ENCODE measurements at places on chromosomes 12 and 14. TPM values are rescaled to one million over a fixed set of nuclear protein-coding genes. Genes with fewer than 3 reads are reported as not detected.

DNA sequence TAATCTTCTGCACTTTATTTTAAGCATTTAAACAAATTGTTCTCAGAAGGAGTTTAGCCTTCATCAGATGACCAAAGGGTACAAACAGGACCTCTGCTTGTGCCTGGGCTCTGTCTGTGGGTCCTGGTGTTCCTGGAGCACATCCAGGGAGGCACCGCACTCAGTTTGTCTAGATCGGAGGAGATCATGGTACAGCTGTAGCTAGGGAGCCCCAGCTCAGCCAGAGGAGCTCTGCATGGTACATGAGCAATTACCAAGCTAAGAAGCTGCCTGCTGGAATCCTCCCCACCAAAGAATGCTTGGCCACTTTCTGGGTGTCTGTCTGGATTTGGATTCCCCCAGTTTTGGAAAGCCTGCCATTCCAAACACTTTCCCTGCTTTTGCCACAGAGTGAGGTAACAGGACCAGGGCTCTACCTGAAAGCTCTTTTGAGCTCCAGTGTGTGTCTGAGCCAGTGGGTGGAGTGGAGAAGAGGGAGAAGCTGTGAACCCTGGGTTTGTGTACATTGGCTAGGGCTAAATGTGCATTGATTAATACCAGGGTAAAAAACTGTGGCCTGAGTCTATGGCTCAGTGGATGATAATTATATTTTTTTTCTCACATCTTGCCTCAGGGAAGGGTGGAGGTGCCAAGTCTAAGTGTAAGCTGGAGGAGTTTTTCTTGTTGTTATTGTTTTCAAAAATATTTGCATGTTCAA, 163.7 kb upstream of the IGF1 start:
- no peak overlapping the region for H3K27ac ChIP-seq
- H3K4me3 ChIP-seq = no peak overlapping the region
- DNase-seq = no peak
- no peaks in the 10 kb centered on the region for H3K4me1 ChIP-seq

DNA sequence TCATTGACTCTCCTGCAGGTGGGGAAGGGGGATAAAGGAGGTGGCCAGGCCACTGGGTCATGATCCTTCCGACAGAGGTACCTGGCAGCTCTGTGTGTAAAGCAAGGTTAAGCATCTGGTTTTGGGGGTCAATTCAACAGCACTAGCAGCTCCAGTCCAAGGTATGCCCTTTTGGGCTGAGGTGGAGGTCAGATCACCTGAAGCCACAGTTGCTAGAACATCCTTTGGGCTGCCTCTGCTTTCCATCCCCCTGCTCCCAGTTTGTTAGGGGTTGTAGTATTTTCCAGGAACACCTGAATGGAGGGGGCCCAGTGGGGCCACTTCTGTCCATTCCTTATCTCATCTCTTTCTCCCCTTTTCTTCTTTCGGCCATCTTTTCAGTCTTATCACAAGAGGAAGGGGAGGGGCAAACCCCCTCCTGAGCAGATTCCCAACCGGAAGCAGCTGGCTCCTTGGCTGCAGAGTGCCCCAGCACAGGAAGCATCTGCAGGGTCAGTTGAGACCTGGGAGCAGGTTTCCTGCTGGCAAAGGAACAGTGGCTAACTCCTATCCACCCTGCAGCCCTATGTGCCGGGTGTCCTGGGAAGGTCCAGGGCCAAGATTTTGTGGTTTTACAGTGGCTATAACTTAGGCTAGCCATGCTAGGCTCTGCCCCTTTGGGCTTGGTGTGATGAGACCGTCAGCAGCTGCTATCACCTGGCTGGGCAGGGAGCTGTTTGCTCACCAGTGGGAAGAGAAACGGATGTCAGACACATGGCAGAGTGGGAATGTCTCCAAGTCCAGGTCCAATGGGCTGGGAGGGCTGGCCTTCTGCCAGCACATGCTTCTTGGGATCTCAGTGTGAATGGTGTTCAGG, 40.2 kb downstream of the SH2B3 start:
- peaks cover 36% of the 10 kb centered on the region for H3K36me3 ChIP-seq
- DNase-seq = peak; percentile 9
- no peaks in the 10 kb centered on the region for H3K27me3 ChIP-seq
- no peak overlapping the region for H3K4me3 ChIP-seq
- peak overlapping the region; percentile 58 for H3K27ac ChIP-seq

MPHOSPH9 gene
- total RNA-seq = 40.9 TPM

RSRC2 gene
- 131 TPM for total RNA-seq

GRCh38 chr12:27610374-27610773, 85.9 kb upstream of the REP15 start:
- no peak for DNase-seq
- H3K27ac ChIP-seq = peak overlapping the region; percentile 82
- peaks cover 4% of the 10 kb centered on the region for H3K36me3 ChIP-seq
- H3K4me1 ChIP-seq = peaks cover 76% of the 10 kb centered on the region

GRCh38 chr12:72453550-72453949, 181.4 kb downstream of the TRHDE start:
- H3K4me3 ChIP-seq = no peak overlapping the region
- peaks cover 6% of the 10 kb centered on the region for H3K36me3 ChIP-seq
- no peak for DNase-seq
- H3K4me1 ChIP-seq = no peaks in the 10 kb centered on the region
- H3K27me3 ChIP-seq = no peaks in the 10 kb centered on the region

- no peak for DNase-seq
- H3K4me3 ChIP-seq = no peak overlapping the region
- peaks cover 32% of the 10 kb centered on the region for H3K4me1 ChIP-seq
- peaks cover 2% of the 10 kb centered on the region for H3K36me3 ChIP-seq
Measured at GRCh38 chr14:69708049-69708448, 58.9 kb upstream of the SRSF5 start.

ACSS3 gene
- total RNA-seq = 23.4 TPM

- H3K27ac ChIP-seq = peak overlapping the region; percentile 89
- peak overlapping the region; percentile 78 for H3K4me3 ChIP-seq
- H3K4me1 ChIP-seq = peaks cover 54% of the 10 kb centered on the region
- DNase-seq = no peak
Measured at GRCh38 chr12:106248846-106249371, 1.1 kb upstream of the CKAP4 start.

- H3K27ac ChIP-seq = no peak overlapping the region
- no peaks in the 10 kb centered on the region for H3K36me3 ChIP-seq
- no peak for DNase-seq
- no peaks in the 10 kb centered on the region for H3K4me1 ChIP-seq
Measured at GRCh38 chr12:60644076-60644475, 1048.2 kb downstream of the SLC16A7 start.

GRCh38 chr12:123933214-123933613, 39.4 kb downstream of the CCDC92 start:
- H3K27me3 ChIP-seq = no peaks in the 10 kb centered on the region
- H3K4me1 ChIP-seq = peaks cover 4% of the 10 kb centered on the region
- DNase-seq = no peak
- peaks cover 42% of the 10 kb centered on the region for H3K36me3 ChIP-seq
- H3K27ac ChIP-seq = no peak overlapping the region

GRCh38 chr14:20333494-20333841, 389 bp upstream of the CCNB1IP1 start:
- no peaks in the 10 kb centered on the region for H3K27me3 ChIP-seq
- DNase-seq = no peak
- H3K27ac ChIP-seq = peak overlapping the region; percentile 99
- H3K4me3 ChIP-seq = peak overlapping the region; percentile 93
- peaks cover 21% of the 10 kb centered on the region for H3K4me1 ChIP-seq

REP15 gene
- 2.3 TPM for total RNA-seq

DNA sequence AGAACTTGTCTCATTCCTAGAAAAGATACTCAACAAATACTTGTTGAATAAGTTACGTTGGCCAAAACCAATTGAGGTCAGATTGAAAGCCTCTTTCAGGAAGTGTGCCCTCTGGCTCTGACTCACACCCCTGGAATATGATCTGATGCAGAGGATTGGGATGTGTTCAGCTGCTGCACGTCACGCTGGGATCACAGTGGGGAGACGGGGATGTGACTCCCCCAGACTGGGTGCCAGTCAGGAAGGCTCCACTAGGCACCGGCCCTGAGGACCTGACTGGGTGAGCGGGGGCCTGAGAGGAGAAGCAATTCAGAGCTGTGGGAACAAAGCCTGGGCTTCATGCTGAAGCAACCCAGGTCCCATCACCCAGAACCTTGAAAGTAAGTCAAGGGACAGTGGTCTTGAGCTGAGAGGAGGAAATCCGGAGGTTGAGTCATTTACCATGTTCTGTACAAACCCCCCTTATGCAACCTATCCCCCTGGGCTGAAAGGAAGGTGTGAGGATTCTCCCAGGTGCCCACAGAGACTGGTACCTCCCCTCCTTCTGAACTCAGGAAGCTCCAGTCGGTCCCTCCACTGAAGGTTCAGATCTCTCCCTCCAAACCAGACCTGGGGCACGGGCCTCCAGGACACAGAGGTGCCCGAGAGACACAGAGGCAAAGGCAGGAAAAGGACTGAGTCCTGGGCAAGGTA, 3.9 kb downstream of the CEBPE start:
- no peak for DNase-seq
- H3K4me3 ChIP-seq = no peak overlapping the region
- peaks cover 4% of the 10 kb centered on the region for H3K27me3 ChIP-seq
- peaks cover 2% of the 10 kb centered on the region for H3K4me1 ChIP-seq

GRCh38 chr14:104103061-104103445, 17.6 kb downstream of the ASPG start:
- no peak overlapping the region for H3K4me3 ChIP-seq
- DNase-seq = no peak
- peaks cover 1% of the 10 kb centered on the region for H3K27me3 ChIP-seq
- no peak overlapping the region for H3K27ac ChIP-seq
- H3K4me1 ChIP-seq = peaks cover 9% of the 10 kb centered on the region
- H3K36me3 ChIP-seq = no peaks in the 10 kb centered on the region

TCL1B gene
- total RNA-seq = not detected

RNASE4 gene
- 6.2 TPM for total RNA-seq

- H3K4me3 ChIP-seq = no peak overlapping the region
- peaks cover 20% of the 10 kb centered on the region for H3K36me3 ChIP-seq
- no peaks in the 10 kb centered on the region for H3K27me3 ChIP-seq
Measured at GRCh38 chr14:23058654-23059504, 1.6 kb upstream of the CDH24 start.

GRCh38 chr14:86714575-86714974, 1184.6 kb downstream of the FLRT2 start:
- H3K36me3 ChIP-seq = no peaks in the 10 kb centered on the region
- no peak for DNase-seq
- no peak overlapping the region for H3K27ac ChIP-seq
- H3K4me1 ChIP-seq = peaks cover 17% of the 10 kb centered on the region
